ENCODE measurements at places on chromosomes 4 and X.
A peak's percentile ranks its signal among the peaks of the same experiment; 100 is the strongest.

GRCh38 chrX:34903316-34903715, 39.3 kb upstream of the FAM47B start:
- DNase-seq, result no peak

DNA sequence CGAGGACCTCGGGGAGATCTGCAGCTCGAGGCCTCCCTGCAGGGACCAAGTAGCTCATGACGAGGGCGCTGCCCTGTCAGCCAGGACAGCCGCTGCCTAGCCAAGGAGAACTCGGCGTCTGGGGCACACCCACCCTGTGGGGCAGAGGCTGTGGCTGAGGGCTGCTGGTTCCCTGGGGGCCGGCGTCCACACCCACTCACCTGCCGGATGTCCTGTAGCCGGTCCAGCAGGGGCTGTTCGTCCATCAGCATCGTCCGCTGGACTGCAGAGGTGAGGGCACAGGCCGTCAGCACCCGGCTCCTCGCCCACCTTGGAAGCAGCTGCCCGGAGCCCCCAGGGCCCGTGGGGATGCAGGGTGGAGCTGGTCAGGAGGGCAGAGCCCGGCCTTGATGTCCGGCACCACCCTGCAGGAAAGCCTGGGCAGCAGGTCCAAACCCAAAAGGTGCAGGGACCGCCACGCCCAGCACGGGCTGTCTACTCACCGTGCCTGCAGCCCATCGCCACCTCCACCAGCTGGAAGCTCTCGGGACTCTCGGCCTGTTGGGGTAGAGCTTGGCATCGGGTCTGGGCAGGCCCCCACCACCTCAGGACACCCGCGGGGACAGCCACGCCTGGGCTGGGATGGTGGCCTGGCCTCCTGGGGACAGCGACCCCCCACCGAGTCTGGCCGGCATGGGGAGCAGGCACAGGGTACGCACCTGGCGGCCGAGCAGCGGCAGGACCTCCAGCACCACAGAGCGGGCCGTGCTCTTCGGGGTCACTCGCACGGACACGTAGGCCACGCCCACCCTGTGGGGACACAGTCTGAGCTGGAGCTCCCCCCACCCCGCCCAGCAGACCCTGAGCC, 6.9 kb downstream of the DGKQ start:
- no peak for DNase-seq

GRCh38 chr4:13888112-13888511, 260.6 kb upstream of the BOD1L1 start:
- no peak for DNase-seq

DNA sequence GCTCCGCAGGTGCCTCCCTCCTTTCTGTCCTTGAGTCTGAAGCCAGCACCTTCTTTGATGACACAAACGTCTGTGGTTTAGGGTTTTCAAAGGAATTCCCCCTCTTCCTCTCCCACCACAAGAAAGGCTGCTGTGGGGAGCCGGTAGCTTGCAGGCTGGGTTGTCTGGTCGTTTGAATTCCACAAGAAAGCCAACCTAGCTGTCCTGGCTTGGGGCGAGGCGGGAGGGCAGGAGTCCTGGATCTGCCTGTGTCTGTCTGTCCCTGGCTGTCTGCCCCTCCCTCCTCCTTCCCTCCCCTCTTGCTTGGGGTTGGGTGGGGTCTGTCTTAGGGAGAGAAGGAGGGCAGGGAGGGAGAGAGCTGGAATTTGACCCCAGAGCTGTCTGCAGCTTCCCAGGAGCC, 56.3 kb downstream of the SHROOM2 start:
- DNase-seq, result no peak

GRCh38 chr4:77174426-77174825, 17.4 kb downstream of the CCNG2 start:
- DNase-seq, result no peak

DNA sequence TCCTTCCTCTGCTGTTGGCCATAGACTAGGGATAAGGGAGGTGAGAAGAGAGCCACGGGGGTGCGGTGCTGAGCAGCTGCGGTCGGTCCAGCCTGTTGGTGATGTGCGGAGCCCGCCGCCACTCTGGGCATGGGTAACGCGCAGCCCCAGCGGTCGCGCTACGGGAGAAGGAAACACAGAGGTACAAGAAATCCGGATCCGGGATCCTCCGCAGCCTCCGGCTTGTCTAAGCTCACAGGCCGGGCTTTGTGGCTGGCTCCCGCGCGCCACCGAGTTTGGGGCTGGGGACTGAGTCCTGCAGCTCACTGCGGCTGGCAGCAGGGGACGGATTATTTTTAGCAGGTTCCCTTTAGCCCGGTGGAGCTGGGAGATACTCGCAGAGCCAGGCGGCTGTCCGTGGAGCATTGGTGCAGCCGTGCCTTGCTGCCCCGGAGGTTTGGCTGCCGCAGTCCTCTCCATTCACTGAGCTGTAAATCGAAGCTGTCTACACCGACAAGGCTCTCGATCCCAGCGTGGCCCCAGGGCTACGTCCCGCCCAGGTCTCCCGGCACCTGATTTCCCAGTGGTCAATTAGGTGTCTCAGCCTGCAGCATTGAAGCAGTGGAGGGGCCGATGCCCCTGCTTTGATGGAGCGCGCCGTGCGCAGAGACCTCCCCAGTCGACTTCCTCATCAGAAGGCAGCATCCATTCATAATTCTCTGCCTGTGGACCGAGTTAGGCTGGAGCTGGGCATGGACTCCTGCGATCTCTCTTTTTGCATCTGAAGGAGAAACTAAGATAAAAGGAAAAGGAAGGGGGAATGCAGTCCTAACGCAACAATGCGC, 81.9 kb upstream of the SCML1 start:
- DNase-seq, result no peak

DNA sequence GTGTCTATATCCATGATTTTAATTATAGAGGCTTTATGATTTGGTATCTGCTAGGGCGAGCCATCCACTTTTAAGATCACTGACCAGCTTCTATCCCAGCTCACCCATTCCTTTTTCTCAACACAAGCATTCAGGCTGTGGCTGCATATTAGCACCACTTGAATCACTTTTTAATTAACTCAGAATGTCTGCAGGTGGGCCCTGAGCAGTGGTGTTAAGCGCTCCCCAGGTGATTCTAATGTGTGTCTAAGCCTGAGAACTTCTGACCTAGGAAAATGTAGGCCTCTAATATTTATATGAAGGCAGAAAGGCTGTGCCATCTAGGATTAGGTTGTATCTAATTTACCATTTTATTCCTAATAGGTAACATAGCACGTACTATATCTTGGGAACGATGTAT, 19.8 kb upstream of the QRFPR start:
- DNase-seq, result no peak

DNA sequence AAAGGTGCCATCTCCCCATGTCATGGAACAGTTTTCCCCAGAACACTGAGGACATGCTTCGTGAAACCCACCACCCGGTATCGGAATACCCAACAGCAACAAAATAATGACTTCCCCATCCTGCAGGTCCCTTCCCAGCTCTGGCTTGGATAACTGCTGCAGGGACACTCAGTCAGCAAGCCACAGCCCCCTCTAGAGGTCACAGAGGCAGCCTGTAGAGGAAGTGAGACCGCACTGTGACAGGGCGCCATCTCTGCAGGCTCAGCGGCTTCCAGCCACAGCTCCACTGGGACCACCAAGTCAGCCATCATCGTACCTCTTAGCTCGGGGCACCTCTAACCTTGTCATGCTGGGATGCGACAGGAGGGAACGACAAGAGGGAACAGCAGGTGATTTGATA, 315.9 kb downstream of the LDB2 start:
- DNase-seq, result no peak

GRCh38 chr4:155545456-155545855, 121.2 kb upstream of the GUCY1A1 start:
- no peak for DNase-seq

DNA sequence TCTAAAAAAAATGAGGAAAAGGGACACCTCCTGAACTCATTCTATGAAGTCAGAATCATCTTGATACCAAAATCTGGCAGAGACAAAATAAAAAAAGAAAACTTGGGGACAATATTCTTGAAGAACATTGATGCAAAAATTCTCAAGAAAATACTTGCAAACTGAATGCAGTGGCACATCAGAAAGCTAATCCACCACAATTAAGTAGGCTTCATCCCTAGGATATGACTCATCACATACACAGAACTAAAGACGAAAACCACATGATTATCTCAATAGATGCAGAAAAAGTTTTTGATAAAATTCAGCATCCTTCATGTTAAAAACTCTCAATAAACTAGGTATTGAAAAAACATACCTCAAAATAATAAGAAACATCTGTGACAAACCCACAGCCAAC, 98.3 kb downstream of the FAM47B start:
- no peak for DNase-seq

DNA sequence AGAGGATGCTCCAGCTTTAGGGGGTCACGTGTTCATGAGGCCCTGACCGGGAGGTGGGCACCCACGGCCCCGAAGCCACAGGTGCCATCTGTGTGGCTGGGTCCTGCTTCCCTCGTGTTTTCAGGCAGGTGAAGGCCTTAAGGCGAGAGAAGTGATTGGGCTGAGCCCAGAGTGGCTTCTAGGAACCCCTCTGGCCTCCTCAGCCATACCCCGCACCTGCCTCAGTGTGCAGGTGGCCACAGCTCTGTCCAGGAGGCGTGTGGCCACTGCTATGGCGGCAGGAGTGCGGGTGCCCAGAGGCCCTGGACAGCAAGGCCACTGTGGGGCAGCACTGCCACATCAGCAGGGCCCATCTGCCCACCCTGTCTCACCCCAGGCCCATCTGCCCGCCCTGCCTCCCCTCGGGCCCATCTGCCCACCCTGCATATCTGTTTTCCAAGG, 25.0 kb downstream of the NKX1-1 start:
- no peak for DNase-seq

- peak; percentile 28 for DNase-seq
These were observed 626 bp upstream of the FRAS1 start for GRCh38 chr4:78056265-78057129.

DNA sequence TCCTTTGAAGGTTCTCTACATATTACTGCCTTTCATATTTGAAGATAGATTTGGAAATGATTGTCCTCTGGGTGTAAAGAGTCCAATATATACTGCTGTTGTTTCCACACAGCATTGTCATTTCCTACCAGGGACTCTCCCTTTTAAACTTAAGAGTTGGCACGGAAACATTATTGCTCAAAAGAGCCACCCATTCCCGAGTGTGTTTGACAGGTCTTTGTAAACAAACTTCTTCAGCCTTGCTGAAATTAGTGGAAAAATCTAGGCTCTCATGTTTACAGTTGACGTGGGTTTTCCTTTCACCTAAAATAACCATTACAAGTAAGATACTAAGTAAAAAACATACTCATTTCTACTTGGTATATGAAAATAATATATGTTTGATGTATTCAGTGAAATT, 111.4 kb upstream of the LIMCH1 start:
- DNase-seq, result no peak

GRCh38 chr4:38687571-38688011, 23.6 kb downstream of the KLF3 start:
- DNase-seq, result peak; percentile 69

GRCh38 chrX:112641449-112641848, 38.3 kb downstream of the LHFPL1 start:
- no peak for DNase-seq

- DNase-seq, result no peak
These were observed 188.0 kb upstream of the RBPJ start for GRCh38 chr4:26132858-26133257.

GRCh38 chr4:34181311-34181841, 2062.9 kb downstream of the ARAP2 start:
- no peak for DNase-seq

- no peak for DNase-seq
These were observed 633.9 kb upstream of the CPEB2 start for GRCh38 chr4:14368391-14368790.

DNA sequence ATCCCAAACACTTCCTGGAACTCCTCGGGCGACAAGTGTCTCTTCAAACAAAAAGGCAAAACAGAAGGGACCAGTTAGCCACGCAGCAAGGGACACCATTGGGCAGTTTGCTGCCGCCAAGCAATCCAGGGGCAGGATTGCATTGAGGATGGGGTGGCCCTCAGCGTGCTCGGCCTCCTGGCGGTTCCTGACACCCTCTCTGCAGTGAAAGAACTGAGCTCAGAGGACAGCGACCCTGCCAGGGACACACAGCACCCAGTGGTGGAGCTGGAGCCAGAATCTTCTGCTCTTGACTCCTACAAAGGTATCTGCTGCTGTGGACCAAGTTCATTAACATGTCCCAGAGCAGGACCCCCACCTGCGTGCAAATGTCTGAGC, 27.4 kb upstream of the AFAP1 start:
- DNase-seq, result no peak

DNA sequence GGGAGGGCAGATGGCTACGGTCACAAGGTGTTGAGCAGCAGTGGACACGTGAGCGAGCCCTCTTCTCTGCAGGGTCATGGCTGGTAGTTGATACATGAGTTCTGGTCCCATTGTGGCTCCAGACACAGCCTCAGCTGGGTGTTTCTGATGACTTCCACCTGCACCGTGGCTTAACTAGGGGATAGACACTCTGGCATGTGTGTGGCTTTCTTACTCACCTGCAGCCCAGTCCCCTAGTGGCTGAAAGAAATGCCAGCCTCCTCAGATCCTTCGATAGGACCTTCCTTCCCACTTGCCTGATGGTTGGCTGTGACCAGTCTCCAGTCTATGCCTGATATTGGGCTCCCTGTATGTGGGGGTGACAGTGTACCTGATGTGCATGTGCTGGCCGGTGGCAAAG, 5.0 kb downstream of the GPR78 start:
- no peak for DNase-seq

- DNase-seq, result no peak
These were observed 1350.0 kb downstream of the ADGRL3 start for GRCh38 chr4:62550121-62550520.

DNA sequence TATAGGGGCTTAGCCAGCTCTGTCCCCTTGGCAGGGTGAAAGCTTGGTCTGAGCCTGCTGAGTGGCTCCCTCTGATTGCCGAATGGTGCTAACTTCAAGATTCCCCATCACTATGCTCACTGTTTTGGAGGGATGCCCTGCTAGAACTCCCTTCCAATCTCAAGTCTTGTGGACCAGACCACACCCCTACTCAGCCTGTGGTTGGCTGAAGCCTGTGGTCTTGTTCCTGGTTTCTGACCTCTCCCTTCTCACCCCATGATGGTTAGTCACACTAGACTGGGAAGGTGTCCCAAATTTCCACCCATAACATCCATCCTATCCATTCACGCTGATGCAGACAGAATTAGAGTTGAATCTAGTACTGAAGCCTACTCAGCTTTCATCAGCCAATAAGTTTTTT, 184.7 kb upstream of the NDP start:
- DNase-seq, result no peak

- peak; percentile 1 for DNase-seq
These were observed 527.4 kb downstream of the C4orf33 start for GRCh38 chr4:129623233-129623875.

GRCh38 chrX:20680998-20681397, 414.3 kb upstream of the RPS6KA3 start:
- DNase-seq, result no peak
